ENCODE measurements at places on chromosomes 16 and 17.
A peak's percentile ranks its signal among the peaks of the same experiment; 100 is the strongest.

DNA sequence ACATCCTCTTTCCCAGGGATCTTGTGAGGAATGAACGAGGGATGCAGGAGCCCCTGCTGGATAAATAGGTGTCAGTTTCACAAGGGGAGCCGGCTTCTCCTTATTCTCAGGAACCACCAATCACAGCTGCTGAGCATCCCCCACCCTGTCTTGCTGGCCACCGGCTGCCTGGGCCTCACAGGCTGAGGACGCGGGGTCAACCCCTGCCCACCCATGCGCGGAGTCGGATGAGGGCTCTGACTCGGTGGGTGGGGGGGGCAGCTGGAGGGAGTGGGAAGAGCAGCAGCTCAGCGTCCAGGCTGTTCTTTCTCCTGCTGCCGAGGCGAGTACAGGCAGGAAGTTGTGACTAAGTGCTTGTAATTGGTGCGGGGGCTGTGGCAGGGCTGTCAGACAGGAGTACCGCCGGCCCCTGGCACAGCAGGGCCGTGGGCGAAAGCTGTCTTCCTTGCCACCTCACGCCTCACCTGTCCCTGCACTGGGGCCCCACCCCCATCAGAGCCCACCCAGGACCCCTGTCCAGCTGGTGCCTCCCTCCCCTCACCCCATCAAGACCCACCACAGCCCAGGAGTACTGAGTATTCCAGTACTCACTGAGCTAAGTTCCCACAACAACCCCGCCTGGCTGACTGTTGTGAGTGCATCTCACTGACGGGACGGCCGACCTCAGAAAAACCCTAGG, 11.0 kb upstream of the DPEP1 start:
- no peak for DNase-seq

DNA sequence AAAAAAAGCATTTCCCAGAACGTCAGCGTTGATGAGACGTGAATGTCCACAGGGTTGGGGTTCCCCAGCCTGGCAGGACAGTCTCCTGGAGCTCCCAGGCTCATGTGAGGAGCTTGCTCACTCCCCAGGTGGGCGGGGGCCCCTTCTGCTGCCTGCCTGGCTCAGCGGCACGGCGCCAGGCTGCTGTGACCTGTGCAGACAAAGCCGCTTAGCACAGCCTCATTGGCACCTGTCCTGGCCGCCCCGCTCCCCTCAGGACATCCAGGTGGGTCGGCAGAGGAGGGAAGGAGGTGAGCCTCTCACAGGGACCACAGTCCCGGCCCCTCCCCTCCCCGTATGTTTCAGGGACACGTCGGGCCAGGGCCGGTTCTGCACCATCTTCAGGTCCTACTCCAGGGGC, 12.9 kb upstream of the WFIKKN1 start:
- no peak for DNase-seq

GRCh38 chr17:81223762-81224130, 981 bp upstream of the CEP131 start:
- DNase-seq, result no peak

DNA sequence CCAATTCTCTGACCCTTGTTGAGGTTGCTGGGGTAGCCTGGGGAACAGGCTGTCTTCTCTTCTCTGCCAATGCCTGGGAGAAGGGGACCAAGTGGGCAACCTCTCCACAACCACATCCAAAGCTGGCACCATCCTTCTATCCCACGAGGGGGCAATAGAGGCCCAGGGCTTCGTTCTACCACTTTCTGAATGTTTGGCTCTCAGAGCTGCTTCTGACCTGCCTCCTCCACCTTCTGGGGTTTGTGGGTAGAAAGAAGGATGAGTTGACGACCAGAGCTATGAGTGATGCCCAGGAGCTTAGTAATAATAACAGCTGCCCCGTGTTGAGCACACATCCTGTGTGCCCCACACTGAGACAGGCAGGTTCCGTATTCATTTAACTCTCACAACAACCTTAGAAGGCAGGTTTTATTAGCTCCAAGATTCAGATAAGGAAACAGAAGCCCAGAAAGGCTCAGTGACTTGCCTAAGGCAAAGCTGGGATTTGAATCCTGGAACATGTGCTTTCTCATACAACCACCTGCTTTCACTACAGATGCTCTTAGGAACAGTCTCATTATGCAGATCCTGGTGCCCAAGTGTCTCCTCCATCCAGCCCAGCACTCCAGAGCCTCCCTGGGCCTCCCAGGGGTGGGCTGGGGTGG, 11.1 kb downstream of the TSPOAP1 start:
- peak; percentile 76 for DNase-seq

- no peak for DNase-seq
These were observed 21.5 kb downstream of the IFT140 start for GRCh38 chr16:1590366-1590765.

DNA sequence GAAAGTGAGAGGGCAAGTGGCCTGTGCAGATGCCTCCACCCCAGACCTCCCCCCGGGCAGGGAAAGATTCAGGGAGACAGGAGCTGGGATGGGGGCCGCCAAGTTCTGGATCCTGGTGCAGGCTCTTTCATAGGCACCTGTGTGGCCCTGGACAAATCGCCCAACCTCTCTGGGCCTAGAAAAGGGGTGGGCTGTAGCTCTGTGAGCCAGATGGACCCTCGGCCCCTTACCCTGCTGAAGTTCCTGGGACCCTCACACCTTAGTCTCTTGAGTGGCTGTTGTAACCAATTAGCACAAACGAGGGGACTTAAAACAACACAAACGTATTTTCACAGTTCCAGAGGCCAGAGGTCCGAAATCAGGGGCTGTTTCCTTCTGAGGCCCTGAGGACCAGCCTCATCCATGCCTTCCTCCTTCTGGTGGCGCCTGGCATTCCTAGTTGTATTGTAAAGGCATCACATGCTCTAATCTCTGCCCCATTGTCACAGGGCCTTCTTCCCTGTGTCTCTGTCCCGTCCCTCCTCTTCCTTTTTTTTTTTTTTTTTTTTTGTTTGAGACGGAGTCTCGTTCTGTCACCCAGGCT, 352.6 kb downstream of the SEC14L1 start:
- DNase-seq, result no peak

DNA sequence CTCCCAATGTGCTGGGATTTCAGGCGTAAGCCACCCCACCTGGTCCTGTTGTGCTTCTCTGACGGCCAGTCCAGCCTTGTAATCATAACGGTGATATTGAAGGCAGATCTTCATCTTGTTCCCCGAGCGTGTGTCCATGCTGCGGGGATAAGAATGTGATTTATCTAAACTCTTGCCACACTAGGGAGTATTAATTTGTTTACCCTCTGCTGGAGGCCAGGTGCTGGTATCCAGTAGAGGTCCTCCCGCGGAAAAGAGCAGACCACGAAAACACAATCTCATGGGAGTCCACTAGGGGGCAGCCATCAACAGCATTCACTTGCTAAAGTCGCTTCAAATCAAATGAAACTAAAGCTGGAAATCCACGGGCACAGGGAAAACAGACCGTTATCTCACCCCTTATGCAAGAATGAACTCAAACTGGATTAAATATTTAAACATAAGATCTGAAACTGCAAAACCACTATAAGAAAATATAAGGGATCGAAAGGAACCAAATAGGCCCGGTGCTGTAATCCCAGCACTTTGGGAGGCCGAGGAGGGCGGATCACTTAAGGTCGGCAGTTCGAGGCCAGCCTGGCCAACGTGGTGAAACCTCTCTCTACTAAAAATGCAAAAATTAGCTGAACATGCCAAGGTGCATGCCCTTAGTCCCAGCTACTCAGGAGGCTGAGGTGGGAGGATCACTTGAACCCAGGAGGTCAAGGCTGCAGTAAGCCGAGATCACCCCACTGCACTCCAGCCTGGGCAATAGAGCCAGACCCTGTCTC, 22.3 kb upstream of the RBBP6 start:
- no peak for DNase-seq

DNA sequence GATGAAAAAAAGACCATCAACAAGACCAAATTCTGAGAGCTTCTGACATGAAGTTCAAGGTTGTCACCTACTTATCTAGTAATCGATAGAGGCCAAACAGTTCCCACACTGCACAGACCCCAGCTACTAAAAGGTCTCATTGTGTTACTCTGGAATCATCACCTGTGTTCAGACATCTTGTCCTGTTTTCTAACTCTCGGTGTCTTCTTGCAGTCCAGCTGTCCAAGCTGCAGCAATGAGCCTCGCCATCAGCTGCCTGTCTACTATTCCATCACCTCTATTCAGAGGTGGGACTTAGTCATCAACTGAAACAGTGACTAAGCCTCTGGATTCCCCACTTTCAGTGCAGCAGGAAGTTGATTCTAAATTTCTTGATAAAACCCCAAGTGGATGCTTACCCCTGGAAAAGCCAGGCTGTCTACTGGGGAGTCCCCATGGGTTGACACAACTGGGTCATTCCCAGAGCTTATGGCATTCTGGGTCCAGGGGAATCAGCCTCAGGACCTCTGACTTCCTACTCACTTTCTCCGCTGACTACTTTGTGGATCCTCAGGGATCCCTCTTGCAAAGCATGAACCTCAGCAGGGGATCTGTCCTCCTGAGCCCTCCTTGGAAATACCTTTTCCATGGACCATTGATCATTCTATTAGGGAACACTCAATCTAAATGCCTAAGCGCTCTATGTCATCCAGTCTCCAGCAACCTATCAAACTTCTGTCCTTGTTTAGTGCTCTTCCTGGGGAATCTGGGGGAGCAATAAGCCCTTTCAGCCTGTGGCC, 46.5 kb downstream of the HNF1B start:
- DNase-seq, result no peak

GRCh38 chr16:21610006-21610544, 10.7 kb downstream of the METTL9 start:
- DNase-seq, result no peak
